Suppressor macrophage (primary cell): ENCODE measurements at places on chromosomes 2 and 18.
A peak's percentile ranks its signal among the peaks of the same experiment; 100 is the strongest.

GRCh38 chr18:71223486-71223885, 934.6 kb downstream of the SOCS6 start:
- no peak for DNase-seq

- peak; percentile 59 for DNase-seq
Measured at GRCh38 chr2:11446733-11447248, 19.2 kb downstream of the E2F6 start.

DNA sequence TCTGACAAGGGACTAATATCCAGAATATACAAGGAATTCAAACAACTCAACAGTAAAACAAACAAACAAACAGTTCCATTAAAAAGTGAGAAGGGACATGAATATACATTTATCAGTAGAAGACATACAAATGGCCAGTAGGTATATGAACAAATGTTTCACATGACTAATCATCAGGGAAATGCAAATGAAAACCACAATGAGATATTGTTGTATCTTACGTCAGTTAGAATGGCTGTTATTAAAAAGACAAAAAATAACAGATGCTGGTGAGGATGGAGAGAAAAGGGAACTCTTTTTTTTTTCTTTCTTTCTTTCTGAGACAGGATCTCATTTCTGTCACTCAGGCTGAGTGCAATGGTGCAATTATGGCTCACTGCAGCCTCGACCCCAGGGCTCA, 175.5 kb downstream of the CAMKMT start:
- no peak for DNase-seq

GRCh38 chr2:173326806-173327205, 27.9 kb upstream of the CDCA7 start:
- no peak for DNase-seq

DNA sequence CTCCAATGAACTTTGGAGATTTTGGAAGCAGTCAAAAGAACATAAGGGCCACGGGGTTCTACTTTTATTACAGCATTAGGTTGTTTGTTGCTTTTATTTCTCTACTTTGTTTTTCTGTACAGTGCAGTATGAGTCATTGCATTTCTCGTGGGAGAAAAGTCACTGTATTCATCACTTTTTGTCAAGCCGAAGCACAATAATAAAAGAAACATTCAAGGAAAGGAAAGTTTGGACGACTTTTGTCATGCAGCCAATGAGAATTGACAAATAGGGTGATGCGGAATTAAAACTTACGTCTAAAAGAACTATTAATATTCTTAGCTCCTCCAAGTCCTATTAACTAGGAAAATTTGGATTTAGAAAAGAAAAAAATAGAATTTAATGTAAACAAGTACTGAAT, 209.9 kb downstream of the TMEM182 start:
- no peak for DNase-seq

DNA sequence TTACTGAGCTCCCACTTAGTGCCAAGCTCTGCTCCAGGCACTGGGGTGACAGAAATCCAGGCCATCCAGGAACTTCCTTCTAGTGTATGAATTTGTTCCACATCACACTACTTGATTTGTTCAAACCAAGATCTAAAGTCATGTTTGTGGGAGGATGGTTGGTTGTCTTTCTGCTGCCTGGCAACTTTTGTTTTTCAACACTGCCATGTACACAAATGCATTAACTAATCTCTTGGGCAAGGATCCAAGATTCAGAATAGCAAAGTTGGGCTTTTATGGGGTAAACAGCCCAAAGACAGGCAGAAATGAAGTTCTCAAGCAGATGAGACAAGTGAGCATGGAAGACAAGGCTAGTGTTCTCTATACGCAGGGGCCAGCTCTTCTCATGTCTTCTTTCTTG, 53.4 kb upstream of the PROKR1 start:
- peak; percentile 1 for DNase-seq

DNA sequence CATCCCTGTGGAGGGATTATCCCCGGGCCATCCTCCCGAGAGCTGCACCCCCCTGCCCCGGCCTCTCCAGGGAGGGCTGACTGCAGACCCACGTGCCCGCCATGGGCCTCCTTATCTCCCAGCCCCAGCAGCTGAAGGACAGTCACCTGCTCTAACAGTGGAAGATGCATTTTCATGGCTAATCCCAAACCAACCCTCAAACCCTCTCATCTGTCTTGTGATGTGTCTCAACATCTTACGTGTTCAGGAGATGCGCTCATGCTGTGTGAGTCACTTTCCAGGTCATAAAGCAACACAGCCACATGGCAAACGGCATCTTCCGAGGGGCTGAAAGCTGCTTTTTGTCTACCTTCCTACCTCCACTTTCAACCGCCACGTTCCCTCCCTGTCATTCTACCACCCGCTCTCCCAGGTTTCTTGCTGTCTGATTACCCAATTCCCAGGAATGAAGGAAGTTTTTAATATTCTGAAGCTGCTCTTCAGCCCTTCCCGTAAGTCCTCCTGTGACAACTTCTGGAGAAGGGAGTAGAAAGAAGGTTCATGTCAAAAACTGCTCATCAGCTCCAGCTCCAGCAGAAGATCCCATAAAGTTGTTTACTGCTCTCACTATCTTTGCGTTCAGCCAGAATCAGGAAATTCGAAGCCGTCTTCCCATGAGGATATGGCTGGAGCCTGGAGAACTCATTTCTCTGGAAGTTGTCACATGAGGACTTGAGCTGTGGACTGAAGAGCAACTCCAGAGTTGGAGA, 54.5 kb downstream of the MBP start:
- DNase-seq: peak; percentile 51

- peak; percentile 89 for DNase-seq
Measured at GRCh38 chr18:5463390-5463789, 80.4 kb downstream of the EPB41L3 start.

- no peak for DNase-seq
Measured at GRCh38 chr2:203338322-203338721, 10.1 kb downstream of the ABI2 start.
